ENCODE measurements at places on chromosomes 3 and 15.

DNA sequence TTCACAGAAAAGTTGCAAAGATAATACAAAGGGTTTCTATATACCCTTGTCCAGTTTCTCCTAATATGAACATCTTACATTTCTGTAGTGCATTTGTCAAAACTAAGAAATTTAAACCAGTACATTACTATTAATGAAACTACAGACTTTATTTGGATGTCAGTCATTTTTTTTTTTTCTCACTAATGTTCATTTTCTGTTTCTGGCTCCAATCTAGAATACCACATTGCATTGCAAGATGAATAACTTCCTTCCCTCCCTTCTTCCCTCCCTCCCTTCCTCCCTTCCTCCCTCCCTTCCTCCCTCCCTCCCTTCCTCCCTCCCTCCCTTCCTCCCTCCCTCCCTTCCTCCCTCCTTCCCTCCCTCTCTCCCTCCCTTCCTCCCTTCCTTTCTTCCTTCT, 509.2 kb upstream of the MCTP2 start:
- DNase-seq, result no peak

- DNase-seq, result no peak
Observed at GRCh38 chr15:86213420-86213819, 133.7 kb downstream of the AGBL1 start.

- DNase-seq, result no peak
Observed at GRCh38 chr15:97652700-97653167, 307.8 kb upstream of the ARRDC4 start.

GRCh38 chr3:169907944-169908343, 3.4 kb upstream of the SAMD7 start:
- no peak for DNase-seq

GRCh38 chr3:166877971-166878370, 502.1 kb downstream of the ZBBX start:
- no peak for DNase-seq

GRCh38 chr3:115632026-115632425, 8.7 kb downstream of the GAP43 start:
- DNase-seq, result no peak

GRCh38 chr3:10025205-10026083, 793 bp upstream of the FANCD2 start:
- no peak for DNase-seq

DNA sequence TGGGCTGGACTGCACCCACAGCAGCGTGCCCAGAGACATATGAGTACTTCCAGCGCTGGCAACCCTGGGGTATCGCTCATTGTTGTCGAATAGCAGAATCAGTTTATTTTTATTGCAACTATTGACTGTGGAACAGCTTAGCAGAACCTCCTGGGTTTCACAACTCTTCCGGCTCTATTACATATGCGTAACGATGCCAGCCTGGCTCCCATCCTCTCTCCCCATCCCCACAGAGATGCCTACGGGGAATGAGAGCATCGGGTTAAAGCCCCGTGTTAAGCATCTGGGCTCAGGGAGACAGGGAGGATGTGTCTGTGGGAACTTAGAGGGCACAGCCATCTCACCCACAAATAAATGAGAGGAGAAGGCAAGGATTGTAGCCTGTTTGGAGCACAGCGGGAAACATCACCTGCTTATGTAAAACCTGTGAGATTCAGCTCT, 76.6 kb upstream of the DLG1 start:
- no peak for DNase-seq

GRCh38 chr15:42490291-42490670, 660 bp downstream of the ZNF106 start:
- DNase-seq, result no peak

- peak; percentile 56 for DNase-seq
Observed at GRCh38 chr15:77312523-77312922, 107.4 kb downstream of the PEAK1 start.

DNA sequence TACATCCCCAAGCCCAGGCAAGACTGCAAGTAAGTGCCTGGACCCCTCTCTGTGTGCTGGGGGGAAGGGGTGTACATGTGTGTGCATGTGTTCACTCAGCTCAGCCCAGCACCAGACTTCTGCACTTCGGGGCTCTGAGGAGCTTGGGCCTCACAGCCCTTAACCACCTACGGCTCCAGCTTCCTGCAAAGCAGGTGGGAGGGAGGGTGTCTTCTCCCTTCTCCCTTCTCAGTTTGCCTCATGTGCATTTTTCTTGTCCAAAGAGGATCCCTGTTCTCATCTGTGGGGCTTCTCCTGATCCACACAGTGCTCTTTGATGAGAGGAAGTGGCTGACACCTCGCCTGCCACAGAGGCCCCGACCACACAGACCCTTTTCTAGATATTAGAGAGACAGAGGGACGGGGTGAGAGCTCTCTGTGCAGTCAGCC, 69.3 kb downstream of the MESD start:
- DNase-seq, result no peak

DNA sequence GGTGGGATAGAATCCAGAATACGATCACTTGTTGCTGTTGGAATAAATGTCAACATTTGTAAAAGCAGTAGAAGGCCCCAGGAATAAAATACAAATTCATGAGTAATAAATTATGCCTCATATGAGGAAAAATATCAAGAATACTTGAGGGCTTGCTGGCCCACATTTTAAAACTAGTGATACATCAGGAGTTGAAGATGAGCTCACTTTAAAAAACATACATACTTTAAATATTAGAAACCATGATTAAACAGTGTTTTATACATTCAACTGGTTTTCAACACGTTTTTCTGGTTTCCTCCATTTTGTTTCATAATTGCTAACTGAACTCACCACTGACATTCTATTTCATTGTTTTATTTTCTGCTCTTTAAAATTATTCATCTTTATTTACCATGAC, 141.4 kb downstream of the TFG start:
- no peak for DNase-seq

DNA sequence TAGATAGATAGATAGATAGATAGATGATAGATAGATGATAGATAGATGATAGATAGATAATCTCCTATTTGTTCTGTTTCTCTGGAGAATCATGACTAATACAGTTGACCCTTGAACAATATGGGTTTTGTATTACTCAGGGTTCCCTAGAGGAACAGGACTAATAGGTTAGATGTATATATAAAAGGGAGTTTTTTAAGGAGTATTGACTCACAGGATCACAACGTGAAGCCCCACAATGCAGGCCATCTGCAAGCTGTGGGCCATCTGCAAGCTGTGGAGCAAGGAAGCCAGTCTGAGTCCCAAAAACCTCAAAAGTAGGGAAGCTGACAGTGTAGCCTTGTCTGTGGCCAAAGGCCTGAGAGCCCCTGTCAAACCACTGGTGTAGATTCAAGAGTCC, 67.6 kb downstream of the PYDC2 start:
- peak; percentile 24 for DNase-seq

GRCh38 chr3:93991631-93992030, 11.7 kb downstream of the ARL13B start:
- no peak for DNase-seq

GRCh38 chr15:85751291-85752123, 43.2 kb downstream of the KLHL25 start:
- no peak for DNase-seq

GRCh38 chr3:140086642-140087041, 151.7 kb downstream of the CLSTN2 start:
- DNase-seq, result no peak

GRCh38 chr3:188950832-188951489, 220.8 kb upstream of the TPRG1 start:
- peak; percentile 95 for DNase-seq

GRCh38 chr15:41606997-41607396, 48.0 kb downstream of the TYRO3 start:
- peak; percentile 92 for DNase-seq

DNA sequence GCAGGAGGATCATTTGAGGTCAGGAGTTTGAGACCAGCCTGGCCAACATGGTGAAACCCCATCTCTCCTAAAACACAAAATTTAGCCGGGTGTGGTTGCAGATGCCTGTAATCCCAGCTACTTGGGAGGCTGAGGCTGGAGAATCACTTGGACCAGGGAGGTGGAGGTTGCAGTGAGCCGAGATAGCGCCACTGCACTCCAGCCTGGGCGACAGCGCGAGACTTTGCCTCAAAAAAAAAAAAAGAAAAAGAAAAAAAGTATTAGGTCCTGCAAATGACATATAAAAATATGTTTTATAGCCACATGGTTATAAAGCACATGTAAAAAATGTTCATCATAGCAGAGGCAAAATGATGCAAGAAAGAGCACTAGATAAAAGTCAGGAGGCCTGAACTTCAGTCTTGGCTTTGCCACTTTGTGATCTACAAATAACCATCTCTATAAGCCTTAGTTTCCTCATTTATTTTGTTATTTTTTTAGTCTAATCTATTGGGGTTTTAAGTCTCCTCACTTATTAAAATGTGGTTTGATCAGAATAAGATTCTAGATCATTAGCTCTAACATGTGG, 4.9 kb downstream of the SLC12A6 start:
- no peak for DNase-seq

DNA sequence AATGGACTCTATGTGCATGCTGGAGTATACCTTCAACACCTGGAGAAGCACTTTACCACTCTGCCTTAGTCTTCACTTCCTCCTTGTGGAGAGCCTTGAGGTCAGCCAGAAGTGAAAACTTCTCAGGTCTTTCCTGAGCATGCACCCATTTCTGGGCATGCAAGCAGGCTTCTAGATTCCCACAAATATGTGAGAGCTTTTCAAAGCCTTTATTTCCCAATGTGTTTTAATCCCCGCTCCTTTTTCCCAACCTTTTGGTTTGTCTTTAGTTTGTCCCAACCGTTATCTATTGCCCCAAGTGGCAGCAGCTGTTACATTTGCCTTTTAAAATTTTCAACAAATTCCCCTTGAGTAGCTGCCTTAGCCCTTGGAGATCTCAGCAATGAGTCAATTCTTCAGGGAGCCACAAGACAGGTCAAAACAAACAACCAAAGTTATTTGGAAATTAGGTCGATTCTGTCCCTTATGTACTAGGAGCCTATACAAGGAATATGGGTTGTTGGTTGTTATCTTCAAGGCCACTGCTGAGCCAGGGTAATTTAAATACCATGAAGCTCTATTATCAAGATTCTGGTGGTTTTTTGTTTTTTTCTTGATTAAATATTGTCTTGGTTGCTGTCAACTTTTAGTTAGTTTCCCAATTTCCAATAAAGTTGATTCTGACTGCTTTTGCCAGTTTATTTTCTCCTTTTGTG, 44.4 kb downstream of the LSM3 start:
- DNase-seq, result peak; percentile 51

DNA sequence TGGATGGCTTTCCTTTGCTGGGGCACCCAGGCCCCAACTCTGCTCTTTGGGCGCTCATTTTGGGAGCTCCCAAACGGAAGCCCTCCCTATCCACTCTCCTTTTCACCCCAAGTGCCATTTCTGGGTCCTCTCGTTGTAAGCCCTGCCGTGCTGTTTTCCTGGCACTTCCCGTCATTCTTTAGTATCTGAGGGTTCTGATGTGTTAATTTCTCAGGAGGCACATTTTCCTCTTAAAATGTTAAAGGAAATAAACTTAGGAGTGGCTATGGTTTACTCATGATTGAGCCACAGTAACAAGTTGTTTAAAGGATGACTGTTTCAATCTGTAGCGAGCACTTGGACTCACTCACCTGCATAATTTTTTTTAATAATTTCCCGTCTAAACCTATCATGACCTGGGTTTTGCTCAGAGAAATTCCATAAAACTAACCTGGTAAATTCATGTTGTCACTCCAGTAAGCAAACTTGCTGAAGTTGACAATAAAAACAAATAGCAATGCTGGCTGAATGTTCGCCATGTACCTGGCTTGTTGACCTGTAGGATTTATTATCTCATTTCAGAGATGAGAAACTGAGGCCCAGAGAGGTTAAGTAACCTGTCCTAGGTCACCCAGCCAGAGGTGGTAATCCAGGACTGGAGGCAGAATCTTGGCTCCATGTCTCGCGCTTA, 10.6 kb downstream of the ALDH1A3 start:
- no peak for DNase-seq

- DNase-seq, result peak; percentile 21
Observed at GRCh38 chr3:76107935-76108570, 322.7 kb upstream of the ZNF717 start.

GRCh38 chr3:177946936-177947335, 589.3 kb upstream of the KCNMB2 start:
- DNase-seq, result peak; percentile 47

GRCh38 chr3:64856977-64857516, 169.2 kb upstream of the ADAMTS9 start:
- DNase-seq, result no peak

DNA sequence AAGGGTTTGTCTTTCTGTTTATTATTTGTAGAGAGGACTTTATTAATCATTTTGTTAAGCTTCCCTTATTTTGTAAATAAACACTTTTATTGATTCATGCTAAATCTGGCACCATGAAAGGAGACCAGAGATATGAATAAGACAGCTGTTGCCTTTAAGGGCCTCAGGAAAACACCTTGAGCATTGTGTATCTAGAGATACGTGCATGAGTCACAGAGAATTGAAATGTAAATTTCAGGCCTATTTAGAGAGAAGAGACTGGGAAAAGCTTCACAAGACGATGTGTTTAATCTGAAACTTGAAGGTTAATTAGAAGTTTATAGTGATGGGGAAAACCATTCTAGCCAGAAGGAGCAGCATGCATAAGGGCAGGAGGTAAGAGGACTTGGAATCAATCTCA, 28.6 kb upstream of the UTS2B start:
- no peak for DNase-seq

DNA sequence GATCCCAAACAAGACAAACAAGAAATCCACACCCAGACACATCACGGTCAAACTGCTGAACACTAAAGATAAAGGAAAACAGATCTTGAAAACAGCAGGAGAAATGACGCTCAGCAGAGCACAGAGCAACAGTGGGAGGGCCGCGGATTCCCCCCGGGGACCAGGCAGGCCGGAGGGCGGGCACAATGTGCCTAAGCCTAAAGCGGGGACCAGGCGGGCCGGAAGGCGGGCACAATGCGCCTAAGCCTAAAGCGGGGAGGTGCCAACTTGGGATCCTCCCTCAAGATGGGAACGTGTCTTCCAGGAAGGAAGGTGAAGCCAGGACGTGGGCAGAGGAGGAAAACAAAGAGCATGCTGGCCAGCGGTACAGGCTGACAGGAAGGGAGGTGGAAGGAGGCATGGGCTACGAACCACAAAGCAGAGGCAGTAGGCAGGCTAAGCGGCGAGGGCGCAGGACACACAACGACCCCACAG, 31.1 kb downstream of the CYFIP1 start:
- peak; percentile 72 for DNase-seq

GRCh38 chr15:94370936-94371285, 139.6 kb downstream of the MCTP2 start:
- DNase-seq, result no peak

- no peak for DNase-seq
Observed at GRCh38 chr15:84681831-84682230, 23.8 kb upstream of the NMB start.

DNA sequence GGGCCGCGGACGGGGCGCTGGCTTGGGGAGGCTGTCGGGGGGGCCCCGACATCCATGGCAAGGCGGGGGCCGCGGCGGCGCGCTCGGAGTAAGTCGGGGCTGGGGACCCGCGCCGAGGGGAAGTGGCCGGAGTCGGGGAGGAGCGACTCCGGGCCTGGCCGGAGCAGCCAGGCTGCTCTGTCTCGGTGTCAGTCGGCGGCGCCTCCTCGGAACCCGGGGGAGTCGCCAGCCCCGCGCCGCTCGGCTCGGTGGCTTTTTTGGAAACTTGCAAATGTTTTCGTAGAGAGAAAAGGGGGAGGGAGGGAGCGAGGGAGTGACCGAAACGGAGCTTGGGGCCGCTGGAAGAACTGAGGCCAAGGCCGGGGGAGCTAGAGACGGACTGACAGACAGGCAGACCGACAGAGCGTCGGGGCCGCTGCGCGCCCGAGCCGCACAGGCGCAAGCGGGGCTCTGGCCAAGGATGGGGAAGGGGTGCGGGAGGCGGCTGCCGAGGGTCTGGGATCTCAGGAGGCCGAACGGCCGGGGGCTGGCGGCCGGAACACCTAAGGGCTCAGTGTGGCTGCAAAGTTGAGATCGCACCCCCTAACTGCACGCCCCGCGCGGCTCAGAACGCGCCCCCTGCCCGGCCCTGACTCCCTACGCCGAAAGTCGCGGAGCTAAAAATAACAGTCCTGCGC, 5.0 kb downstream of the PTH1R start:
- peak; percentile 38 for DNase-seq

All from fibroblast of skin of right quadriceps (primary cell).